ENCODE measurements at places on chromosomes 5 and 9. TPM values are rescaled to one million over a fixed set of nuclear protein-coding genes. Genes with fewer than 3 reads are reported as not detected.

Gene GABRA6
- not detected for polyA plus RNA-seq

Gene DDX41
- 73.8 TPM for polyA plus RNA-seq

Gene MEIKIN
- 0.12 TPM for polyA plus RNA-seq

Gene DRD1
- polyA plus RNA-seq, result 0.02 TPM

Gene FGF1
- polyA plus RNA-seq, result 0.56 TPM

Gene SYNPO
- 5.0 TPM for polyA plus RNA-seq

Gene SPINK13
- polyA plus RNA-seq, result not detected

Gene CDC20B
- not detected for polyA plus RNA-seq

Gene EMB
- polyA plus RNA-seq, result 3.5 TPM

Gene TAF11L8
- polyA plus RNA-seq, result not detected

Gene RNF180
- polyA plus RNA-seq, result 1.0 TPM

Gene CARD9
- polyA plus RNA-seq, result 1.1 TPM

Gene TRAF1
- polyA plus RNA-seq, result 6.1 TPM
